Stimulated activated CD4-positive, alpha-beta T cell treated with anti-CD3 and anti-CD28 coated beads, Interleukin-12 subunit alpha, Interleukin-12 subunit beta, amount 100 ng/mL, for 24 hours (primary cell): ENCODE measurements at places on chromosomes 12 and 14.

DNA sequence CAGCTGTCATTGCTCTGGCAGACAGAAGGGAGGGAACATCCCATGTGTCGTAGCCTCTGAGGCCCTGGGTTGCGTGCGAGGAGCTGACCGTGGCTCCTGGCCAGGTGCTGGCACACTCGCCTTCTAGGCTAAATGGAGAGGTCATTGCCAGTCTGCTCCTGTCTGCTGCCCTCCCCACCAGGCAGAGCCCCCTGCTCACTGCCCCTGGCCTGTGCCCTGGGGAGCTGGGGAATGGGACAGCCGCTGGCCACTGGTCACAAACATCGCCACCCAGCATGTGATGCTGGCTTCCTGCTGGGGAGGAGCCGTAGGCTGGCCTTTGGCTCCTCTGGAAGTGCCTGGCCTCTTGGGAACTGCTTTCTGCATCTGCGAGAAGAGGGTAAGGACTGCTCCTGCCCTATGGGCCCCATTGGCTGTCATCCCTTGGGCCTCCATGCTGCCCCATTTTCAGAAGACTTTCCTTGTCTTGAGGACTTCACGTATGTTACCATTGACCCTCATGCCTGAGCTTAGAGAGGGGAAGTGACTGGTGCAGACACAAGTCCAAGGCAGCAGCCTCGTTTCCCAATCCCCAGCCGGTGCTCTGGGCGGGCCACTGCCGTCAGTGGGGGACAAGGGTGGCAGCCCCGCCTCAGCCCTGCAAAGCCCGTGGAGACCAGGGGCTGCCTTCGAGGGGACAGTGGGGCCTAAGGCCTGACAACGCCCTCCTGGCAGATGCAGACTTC lies 2.0 kb upstream of the TNFAIP2 start:
- DNase-seq, result no peak

DNA sequence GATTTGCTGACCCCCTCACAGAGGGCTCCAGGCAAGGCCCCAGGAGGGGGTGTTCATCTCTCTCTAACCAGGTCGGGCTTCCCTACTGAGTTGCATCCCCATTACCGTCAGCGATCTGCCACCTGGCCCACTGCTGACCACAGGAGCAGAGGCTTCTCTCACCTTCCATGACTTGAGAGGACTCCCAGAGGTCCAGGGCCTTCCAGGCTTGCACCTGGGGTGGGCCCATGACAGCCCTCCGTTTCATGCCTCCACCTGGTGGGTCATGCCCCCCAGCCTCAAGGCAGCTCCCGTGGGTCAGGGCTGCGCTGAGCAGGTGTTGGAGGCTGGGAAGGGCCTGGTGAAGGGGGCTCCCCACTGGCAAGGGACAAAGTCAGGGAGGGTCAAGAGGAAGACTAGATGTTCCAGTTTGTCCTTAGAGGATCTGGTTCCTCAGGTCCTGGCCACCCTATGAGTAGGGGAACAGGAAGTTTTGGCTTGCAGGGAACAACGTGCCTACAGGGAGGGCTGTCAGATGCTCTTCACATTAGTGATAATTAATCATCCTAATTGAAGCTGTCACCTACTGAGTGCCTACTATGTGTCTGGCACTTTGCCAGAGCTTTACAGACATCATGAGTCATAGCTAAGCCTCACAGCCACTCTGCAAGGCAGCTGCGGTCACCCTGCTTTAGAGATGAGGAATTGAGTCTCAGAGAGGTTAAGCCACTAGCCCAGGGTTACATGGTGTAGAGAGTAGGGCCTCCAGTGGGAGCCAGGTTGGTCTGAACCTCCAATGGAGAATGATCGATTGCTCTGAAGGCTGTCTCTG lies 13.8 kb downstream of the NFKBIA start:
- no peak for DNase-seq

DNA sequence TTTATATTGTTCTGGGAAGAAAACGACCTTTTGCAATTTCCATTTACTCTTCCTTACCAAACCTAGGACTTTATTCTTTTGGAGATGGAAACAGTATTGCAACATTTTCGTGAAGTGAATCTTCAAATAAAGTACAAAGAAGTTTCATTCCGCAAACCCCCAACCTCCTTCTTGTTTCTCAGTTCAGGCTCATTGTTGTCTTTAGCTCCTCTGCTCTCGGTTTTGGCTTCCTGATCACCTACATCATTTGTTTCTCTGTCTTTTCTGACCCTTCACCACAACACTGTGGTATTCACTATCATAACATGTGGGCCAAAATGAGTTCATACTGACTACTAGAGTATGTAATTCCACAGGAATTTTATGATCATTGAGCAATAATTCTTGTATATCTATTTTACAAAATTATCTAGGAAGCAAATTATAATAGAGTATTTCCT lies 266.8 kb downstream of the ADAMTS20 start:
- no peak for DNase-seq

DNA sequence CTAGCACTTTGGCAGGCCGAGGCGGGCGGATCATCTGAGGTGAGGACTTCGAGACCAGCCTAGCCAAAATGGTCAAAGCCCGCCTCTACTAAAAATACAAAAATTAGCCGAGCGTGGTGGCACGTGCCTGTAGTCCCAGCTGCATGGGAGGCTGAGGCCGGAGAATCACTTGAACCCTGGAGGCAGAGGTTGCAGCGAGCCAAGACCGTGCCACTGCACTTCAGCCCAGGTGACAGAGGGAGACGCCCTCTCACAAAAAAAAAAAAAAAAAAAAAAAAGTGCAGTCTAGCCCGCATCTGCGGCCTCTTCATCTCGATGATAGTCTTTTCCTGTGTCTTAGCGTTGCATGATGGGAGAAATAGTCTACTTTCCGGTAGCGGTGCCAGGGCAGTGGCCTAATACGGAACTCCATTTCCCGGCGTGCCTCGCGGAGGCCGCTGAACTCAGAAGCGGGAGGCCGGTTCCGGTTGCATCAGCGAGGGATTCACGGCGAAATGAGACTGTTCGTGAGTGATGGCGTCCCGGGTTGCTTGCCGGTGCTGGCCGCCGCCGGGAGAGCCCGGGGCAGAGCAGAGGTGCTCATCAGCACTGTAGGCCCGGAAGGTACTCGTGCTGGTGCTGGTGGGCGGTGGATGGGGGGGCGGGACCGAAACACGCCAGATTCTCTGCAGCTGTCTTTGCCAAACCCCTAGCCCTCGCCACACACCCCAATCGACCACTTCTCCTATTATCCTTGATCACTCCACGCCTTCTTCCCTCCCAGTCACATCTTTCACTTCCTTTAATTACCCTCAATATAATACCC lies at the start of gene MARS1:
Gene MARS1 (plus strand): TSS at position 472 of the 805 bp plus-strand sequence. CDS start 23 bp downstream, at position 495.
- DNase-seq, result peak; percentile 85

DNA sequence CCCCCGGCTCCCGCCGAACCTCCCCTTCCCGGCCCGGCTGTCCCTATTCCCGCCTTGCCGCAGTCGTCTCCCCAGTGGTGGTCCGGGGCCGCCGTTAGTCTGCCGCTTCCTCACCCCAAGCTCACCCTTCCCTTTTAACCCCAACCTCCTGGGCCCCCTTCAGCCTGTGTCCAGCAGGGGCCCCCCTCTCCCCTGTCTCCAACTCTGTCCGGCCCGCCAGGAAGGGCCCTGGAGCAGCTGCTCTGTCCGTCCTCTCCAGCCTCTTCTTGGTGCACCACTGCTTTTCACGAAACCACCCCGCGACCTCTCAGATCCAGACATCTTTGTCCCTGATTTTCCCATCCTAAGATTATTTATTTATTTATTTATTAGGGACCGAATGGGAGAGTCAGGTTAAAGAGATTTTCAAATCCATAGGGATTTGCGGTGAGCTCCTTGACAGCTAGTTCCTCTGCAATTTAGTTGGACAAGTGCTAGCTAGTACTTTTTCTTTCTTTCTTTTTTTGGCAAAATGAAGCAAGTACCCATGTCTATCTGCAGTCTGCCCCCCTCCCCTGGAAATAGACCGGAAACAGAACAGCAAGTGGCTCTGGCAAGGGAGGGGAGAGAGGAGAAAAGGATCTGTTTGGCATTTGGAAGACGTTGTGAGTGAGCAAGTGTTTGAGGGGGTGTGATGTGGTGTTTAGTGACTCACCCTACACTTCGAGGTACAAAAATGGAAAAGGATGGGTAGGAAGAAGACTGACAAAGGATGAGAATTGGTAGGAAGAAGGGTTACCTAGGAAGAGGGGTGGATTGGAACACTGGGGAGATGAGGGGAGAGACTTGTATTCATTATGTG lies 632 bp downstream of the UBR7 start:
- DNase-seq, result no peak

DNA sequence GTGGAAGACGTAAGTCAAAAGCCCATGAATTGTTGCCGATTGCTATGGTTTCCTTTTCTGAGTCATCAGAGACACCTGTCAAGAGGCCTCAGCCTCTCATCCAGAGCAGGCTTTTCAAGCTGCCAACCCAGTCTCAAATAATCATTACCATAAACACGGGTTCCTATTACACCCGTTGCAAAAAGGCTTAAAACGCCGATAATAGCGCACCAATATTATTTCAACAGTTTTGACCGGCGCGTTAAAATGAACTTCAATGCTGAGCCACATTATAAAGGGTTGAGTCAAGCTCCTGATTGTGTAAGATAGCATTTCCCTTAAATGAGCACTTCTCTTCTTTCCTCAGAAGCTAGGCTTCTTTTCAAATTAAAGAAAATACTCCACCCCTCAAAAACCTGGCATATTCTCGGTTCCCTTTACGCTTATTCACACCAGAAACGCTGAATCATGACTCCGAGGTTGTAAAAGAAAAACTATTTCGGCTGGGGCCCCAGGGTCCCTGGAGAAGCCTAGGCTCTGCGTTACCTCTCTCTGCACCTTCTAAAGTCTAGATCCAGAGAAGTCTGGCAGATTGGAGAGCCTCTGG lies 1.4 kb downstream of the TMTC1 start:
- DNase-seq, result no peak

DNA sequence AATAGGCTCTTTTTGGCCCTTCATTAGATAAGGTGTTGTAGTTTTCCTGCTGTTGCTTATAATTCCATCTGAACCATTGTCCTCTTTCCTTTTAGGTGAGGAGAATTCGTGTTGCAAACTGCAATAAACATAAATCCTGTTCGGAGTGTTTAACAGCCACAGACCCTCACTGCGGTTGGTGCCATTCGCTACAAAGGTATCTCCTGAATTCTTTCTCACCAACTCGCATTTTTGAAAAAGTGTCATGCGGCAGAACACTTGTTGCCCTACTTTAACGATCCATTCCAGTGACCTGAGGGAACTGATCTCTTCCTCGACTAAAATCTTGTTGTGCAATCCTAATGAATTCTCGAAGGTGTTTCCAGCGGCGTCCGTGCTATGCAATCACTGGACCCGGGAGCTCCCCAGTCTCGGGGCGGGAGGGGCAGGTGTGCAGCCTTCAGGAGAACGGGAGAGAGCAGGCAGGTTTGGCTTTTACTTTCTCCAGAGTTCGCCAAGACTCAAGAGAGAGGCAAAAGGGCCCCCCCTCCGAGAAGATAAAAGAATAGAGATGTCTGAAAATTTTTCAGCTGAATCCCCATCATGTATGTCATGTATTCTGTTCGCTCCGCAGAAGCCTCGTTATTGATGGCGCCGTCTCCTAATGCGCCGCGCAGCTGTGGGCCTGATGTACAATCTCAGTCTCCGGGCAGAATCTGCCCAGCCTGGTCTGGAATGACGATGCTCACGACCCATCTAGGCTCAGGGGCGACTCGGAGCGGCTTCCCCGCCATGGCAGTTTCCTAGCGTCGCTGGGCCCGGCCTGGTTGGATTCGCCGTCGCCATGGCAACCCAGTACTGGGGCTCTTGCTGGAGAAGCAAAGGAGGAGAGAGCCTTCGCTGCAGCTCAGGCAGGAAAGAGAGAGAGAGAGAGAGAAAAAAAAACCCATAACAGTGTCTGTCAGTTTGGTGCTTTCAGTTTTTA lies 38.2 kb downstream of the PLXNC1 start:
- no peak for DNase-seq

GRCh38 chr12:13204428-13204827 lies 7.9 kb downstream of the EMP1 start:
- no peak for DNase-seq

DNA sequence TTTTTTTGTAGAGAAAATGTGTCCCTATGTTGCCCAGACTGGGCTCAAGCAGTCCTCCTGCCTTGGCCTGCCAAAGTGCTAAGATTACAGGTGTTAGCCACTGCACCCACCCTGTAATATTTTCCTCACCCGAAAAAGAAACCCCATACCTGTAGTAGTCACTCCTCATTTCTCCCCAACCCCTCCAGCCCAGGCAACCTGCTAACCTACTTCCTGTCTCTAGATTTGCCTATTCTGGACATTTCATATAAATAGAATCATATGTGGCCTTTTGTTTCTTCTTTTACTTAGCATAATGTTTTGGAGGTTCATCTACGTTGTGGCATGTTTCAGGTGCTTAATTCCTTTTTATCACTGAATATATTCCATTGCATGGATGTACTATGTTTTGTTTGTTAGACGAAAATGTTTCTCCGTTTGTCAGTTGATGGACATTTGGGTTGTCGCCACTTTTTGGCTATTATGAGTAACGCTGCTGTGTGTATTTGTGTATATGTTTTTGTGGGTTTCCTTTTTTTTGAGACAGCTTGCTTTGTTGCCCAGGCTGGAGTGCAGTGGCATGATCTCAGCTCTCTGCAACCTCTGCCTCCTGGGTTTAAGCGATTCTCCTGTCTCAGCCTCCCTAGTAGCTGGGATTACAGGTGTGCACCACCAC lies 6.2 kb downstream of the ANKRD13A start:
- DNase-seq, result no peak

DNA sequence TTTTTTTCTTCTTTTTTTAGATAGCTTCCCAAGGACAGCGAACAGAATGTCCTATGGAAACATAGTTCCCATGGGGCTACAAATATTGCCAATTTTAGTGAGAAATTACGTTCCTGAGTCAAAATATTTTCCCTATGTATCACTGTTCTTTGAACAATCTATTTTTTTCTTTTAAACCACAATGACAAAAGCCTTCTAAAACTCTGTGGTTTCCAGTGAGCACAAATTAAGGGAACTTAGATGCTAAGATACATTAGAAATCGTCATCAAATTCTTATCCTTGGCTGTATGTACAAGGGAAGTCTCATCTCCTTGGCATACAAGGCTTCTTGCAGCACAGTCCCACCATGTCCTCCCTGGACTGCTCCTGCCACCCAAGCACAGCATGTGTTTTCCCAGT lies 17.9 kb downstream of the CPM start:
- no peak for DNase-seq

GRCh38 chr12:71164568-71165197 lies 6.9 kb upstream of the TSPAN8 start:
- DNase-seq, result no peak

DNA sequence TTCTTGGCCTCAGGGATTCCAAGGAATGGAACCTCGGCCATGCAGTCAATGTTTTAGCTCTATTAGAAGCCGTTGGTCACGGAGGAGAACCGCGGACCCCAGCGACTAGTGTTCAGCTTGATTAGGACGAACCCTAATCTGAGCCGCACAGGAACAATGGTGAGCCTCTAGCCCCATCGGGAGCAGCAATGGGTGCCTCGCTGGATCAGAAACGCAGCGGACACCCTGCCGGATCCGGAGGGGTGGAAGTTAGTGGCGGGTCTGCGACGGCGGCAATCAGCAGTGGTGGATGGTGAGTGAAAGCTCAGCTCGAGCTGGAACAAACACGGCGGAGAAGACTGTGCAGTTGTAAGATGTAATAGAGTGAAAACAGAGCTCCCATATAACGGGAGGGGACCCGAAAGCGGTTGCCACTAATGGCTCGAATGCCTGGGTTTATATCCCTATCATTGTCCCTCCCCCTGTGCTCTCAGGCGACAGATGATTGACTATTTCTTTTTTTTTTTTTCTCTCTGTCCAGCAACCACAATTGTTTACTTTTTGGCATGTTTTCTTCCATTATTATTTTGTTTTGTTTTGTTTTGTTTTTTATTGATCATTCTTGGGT lies 127.7 kb downstream of the ZNF664 start:
- DNase-seq, result no peak
